ENCODE measurements at places on chromosomes 4 and X.

- DNase-seq = no peak
Measured at GRCh38 chr4:169345316-169345721, 74.6 kb upstream of the SH3RF1 start.

DNA sequence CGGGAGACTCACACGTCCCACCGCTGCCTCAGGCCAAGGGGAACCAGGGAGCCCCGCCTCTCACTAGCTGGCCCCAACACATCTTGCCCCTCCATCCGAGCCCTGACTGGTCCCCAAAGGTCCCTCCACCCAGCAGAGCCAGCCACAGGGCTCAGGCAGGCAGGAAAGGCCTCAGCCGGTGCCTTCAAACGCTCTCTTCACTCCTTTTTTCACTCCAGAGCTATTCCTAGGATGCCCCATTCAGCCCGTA, 1.5 kb upstream of the ARHGAP4 start:
- DNase-seq = no peak

DNA sequence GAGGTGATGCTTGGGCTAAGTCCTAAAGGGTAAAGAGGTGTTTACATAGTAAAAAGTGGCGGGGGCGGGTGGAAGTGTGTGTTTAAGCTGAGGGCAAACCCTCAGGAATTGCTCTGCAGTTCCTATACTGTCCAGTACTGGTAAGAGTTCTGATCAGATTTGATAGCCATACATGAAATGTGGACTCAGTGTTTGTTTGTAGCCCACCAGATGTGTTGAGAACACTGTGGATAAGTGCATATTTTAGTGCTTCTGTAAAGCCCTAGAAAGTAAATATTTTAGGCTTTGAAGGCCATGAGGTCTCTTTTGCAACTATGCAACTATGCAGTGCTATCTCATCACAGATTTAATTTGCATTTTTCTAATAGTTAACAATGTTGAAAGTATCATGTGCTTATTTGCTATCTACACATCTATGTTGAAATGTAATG, 80.7 kb upstream of the EOLA2 start:
- DNase-seq = no peak

DNA sequence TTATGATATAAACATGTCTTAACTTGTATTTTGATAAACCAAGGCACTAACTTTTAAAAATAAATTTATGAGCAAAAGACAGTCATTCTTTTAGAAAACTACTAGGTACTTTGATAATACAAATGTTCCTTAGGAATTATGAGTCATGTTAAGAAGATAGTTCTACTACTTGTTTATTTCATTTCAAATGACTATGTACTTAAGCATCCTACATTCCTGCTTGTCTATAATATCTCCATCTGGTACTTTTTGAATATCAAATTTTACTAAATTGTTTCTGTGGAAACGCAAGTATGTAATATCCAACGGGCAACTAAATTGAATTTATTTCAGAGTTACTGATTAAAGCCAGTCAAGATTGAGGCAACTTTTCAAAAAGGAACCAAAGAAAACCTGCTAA, 61.8 kb downstream of the CAMK2D start:
- no peak for DNase-seq

GRCh38 chr4:141843136-141843535, 206.8 kb downstream of the IL15 start:
- DNase-seq = no peak

- DNase-seq = no peak
Measured at GRCh38 chr4:177093964-177094363, 215.7 kb upstream of the NEIL3 start.

- no peak for DNase-seq
Measured at GRCh38 chrX:12494400-12495138, 296.6 kb upstream of the PRPS2 start.

DNA sequence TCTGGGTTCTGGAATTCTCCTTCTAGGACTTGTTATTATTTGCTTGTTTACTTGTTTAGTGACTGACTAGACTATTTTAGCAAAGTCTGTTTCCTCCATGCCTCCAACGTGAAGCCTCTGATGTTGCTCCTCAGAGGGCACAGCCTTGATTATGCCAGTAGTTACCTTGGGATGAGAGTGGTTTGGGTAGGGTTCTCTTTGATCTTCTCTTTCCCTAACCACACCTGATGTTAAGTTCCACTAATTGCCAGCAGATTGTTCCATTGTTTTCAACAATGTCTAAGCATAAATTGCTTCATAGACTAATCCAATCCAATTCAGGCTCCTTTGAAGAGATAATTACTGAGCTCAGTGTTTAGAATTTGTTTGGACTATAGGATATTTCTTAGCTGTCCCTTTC, 352.7 kb upstream of the DIPK2B start:
- DNase-seq = no peak

DNA sequence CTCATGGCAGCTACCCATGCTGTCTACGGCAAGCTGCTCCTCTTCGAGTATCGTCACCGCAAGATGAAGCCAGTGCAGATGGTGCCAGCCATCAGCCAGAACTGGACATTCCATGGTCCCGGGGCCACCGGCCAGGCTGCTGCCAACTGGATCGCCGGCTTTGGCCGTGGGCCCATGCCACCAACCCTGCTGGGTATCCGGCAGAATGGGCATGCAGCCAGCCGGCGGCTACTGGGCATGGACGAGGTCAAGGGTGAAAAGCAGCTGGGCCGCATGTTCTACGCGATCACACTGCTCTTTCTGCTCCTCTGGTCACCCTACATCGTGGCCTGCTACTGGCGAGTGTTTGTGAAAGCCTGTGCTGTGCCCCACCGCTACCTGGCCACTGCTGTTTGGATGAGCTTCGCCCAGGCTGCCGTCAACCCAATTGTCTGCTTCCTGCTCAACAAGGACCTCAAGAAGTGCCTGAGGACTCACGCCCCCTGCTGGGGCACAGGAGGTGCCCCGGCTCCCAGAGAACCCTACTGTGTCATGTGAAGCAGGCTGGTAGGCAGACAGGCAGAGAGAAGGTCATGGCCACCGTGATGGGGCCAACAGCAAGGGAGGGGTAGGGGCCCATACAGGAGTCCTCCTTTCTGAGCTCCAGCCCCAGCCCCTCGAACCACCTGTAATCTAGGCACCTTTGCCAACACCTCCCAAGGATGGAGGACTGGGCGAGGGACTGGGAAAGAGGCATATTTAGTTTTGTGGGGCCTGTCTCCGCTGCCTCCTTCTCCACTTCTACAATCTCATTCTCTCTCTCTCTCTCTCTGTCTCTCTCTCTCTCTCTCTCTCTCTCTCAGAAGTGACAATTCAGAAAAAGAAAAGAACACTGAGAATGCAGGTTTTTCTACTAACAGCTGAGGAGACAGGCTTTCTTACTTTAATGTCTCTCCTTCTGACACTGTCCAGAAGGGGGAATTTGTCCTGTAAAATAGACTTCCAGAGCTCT, 4.7 kb upstream of the TSPYL2 start:
- DNase-seq = no peak

DNA sequence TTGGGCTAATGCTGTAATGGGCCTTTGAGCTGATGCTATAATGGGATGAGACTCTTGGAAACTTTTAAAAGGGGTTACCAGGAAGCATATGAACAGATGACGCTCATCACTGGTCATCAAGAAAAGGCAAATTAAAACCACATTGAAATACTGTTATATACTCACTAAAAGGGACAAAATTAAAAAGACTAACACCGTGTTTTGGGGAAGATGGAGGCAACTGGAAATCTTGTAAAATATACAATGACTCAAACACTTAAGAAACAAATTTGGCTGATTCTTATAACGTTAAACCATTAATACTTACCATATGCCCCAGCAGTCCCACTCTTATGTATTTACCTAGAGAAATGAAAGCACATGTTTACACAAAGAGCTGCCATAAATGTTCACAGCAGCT, 207.2 kb upstream of the GPRIN3 start:
- no peak for DNase-seq

DNA sequence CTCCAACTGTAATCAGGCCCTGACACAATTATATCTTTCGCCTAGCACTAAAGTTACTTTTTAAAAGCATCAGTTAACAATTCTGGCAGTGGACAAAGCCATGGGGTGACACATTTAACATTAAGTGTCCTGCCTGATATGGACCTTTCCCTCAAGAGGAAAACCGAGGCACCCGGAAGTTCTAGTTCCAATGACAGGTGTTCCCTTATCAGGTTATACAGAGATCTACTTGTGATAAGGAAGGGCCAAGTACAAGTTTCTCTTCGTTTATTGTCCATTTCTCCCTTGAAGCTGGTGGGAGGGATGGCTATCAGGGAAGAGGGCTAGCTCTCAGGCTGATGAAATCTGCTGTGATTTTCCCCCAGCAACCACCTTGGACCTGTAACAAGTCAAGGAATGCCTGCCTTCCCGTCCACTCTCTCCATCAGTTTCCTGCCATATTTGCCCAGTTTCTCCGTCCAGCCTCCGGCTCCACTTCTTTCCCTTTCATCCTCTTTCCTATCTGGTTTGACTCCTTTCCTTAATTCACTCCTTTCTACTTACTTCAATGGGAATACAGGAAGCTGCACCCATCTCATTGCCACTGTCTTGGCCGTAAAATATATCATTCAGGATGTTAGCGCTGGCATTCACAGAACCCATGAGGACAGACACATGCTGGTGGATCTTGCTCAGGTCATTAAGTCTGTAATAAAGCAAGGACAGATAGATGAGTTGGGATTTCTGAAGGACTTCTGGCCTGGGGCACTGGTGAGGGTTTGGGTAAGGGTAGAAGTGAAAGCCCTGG, 95.0 kb downstream of the DGKK start:
- no peak for DNase-seq

- DNase-seq = no peak
Measured at GRCh38 chrX:24146283-24146949, 3.1 kb upstream of the ZFX start.

DNA sequence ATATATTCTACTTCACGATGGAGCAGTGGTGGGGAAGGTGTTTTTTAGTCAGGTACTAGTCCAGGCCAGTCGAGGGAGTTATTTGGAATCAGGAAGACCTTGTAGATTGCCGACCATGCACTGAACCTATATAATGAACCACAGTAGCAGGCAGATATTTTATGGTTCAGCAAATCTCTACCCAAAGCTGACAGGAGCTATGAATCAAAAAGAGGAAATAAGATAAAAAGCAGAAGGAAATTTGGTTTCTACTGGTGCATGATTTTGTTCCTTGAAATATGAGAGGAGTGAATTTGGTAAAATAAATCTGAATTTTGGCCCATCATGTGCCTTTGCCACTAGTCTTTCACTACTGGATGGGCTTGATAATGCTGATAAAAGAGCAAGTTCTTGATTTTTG, 924.3 kb upstream of the DIAPH2 start:
- no peak for DNase-seq

GRCh38 chrX:26925088-26925487, 538.1 kb downstream of the PPP4R3C start:
- no peak for DNase-seq

- no peak for DNase-seq
Measured at GRCh38 chr4:125043486-125043885, 271.3 kb upstream of the FAT4 start.

DNA sequence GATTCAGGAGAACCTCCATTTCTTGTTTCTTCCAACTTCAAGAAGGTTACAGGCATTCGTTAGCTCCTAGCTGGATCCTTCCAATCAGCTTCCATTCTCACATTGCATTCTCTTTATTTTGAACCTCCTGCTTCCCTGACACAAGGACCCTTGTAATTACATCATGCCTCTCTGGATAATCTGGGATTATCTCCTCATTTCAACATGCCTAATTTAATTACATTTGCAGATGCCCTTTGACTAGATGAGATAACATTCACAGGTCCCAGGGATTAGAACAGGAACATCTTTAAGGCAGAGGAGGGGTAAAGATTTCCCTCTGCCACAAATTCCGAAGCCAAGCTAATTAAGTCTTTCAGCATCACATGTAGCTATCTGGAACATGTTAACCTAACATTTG, 753.8 kb upstream of the PCDH7 start:
- DNase-seq = no peak

DNA sequence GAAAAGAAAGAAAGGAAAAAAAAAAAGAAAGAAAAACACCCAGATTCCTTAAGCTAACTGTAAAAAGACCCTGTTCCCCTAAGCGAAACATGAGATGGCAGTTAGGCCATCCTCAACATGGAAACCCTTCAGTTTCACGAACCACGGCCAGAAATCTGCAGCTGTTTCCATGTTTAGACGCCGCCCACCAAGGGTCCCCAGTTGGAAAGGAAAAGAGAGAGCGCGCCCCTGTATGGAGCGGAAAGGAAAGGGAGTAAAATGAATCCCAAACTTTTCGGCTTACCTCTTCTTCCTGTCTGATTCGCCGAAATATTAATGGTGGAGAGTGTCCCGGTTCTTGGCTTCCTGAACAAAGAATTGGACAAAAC, 38.3 kb downstream of the MGARP start:
- DNase-seq = no peak

- DNase-seq = no peak
Measured at GRCh38 chrX:68084765-68085164, 348.5 kb downstream of the OPHN1 start.

GRCh38 chr4:177123811-177124210, 185.9 kb upstream of the NEIL3 start:
- no peak for DNase-seq

GRCh38 chrX:140157143-140157542, 191.8 kb upstream of the CXorf66 start:
- no peak for DNase-seq

- no peak for DNase-seq
Measured at GRCh38 chrX:19514791-19515614, at the start of gene MAP3K15. TSS of gene MAP3K15 (minus strand) at chrX:19515508. CDS start at chrX:19515261, 247 bp downstream.

DNA sequence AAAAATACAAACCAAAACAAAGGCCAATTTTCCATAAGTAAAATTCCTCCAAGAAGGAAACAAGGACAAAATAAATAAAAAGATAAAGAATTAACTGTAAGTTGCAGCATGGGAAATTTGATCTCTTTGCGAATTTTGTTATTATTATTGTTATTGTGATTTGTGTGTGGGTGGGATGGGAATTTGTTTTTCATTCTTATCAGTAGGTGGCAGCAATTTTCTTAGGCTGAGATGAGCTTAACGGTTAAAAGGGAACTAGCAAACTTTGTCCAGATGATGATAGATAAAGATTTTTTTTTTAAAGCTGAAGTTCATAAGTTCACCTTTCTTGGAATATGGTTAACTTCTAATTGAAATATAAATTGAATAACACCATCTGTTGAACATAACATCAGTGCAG, 83.2 kb upstream of the IL1RAPL2 start:
- no peak for DNase-seq

- no peak for DNase-seq
Measured at GRCh38 chr4:165191348-165191656, 16.1 kb upstream of the KLHL2 start.

GRCh38 chr4:81052119-81053068, 21.9 kb downstream of the BMP3 start:
- DNase-seq = no peak

GRCh38 chrX:135346975-135347374, 37.7 kb downstream of the ETDC start:
- DNase-seq = no peak

- DNase-seq = no peak
Measured at GRCh38 chr4:76723924-76724323, 174.0 kb downstream of the SOWAHB start.

GRCh38 chr4:37644962-37645361, 41.2 kb downstream of the RELL1 start:
- no peak for DNase-seq

GRCh38 chr4:34676400-34676799, 1567.9 kb downstream of the ARAP2 start:
- no peak for DNase-seq
